Renal cortical epithelial cell (primary cell): ENCODE measurements at places on chromosomes 12 and 14.

DNA sequence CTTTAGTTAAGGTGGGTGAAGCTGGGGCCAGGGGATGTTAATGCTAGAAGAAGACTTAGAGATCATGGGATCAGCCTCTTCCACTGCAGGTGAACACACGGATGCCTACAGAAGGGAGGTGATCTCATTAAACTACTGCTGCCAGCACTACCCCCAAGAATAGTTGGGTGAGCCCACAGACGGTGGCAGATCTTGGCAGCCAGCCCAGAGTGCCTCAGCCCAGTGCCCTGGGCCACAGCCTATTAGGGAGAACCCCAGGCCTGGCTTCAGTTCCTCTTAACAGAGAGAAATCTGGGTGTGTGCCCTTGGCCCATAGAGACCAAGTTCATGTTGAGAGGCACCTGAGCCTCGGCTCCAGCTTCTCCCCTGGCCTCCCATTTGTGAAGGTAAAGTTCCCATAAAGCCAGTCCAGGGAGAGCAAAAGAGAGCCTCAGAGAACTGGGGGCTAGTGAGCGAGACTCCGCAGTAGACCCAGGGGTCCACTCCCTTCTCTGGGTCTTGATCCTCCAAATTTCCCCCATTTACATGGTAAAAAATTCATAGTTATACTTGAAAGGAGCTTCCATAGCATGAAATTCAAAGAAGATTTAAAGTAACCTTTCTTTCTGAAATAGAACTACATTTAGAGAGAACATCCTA is 125.0 kb upstream of the CCND2 start:
- no peak for DNase-seq

DNA sequence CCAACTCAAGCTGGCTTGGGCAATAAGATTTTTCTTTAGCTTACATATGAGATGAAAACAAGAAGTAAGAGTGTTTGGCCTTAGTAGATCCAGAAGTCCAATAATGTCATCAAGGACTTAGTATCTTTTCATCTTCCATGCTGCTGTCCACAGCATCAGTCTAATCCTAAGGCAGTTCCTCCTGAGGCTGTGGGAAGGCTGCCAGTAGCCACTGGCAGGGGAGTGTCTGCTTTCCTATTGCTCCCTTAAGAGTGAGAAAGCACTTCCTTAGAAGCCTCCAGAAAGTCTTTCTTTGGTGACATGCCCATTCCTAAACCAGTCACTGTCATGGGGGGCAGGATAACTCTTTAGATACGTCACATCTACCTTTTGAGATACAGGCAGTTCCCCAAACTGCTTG is 317.7 kb downstream of the BMP4 start:
- DNase-seq, result no peak

DNA sequence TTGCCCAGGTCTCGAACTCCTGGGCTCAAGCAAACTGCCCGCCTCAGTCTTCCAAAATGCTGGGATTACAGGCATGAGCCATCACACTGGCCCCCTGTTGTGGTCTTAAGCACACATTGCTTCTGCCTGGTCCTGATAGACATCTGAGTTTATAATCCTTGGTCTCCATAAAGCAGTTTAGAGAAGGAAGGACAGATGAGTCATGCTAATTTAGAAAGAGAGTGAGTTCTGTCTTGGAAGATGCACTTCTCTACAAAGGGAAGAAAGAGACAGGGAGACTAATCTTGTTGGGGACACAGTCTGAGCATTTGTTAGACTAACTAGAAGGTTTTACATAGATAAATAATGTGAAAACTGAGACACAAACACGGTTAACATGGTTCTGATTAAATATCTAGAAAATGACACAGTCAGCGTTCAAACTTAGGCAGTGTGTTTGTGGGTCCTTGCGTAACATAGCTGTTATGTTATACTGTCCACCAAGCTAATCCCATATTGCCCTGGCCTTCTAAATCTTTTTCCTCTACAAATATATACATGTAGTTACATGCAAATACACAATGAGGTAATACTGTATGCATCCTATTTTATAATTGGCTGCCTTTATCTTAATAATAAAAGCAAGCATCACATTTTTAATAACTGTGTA is 31.0 kb downstream of the SAMD4A start:
- peak; percentile 38 for DNase-seq

DNA sequence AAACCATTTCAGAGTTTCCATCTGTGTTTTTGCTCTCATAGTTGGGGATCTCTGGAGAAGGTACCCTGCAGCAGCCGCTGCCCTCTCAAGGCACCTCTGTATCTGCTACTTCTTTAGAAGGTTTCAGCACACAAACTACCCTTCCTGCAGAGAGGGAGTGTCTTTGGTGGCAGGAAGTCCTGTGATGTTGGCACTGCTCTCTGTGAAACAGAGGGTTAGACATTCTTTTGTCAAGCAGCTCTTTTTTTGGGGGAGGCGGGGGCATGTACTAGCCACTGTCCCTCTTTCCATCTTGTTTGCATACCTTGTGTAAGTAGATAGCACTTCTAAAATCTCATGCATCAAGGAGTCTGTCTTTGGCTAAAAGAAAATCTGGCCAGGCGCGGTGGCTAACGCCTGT is 352.6 kb downstream of the BMP4 start:
- no peak for DNase-seq

DNA sequence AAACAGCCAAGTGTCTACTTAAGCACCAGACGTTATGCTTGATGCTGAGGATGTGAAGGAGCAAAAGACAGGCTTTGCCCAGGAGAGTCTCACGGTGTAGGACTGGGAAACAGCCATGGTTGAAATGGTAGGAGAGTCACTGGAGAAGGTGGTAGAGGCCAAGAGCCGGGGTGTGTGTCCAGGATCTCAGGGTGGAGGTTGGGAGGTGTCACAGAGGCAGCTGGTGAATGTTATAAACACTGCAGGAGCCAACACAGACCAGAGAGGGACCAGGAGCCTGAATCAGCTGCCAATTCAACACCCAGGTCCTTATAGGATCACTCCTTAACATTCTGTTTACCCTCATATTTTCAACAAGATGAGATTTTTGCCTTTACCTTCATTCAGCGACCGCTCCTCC is 7.5 kb downstream of the NID2 start:
- DNase-seq, result no peak

GRCh38 chr14:101123618-101124510 is 220.3 kb upstream of the RTL1 start:
- DNase-seq, result peak; percentile 11

GRCh38 chr14:73833530-73834260 is 17.9 kb upstream of the PTGR2 start:
- peak; percentile 92 for DNase-seq

DNA sequence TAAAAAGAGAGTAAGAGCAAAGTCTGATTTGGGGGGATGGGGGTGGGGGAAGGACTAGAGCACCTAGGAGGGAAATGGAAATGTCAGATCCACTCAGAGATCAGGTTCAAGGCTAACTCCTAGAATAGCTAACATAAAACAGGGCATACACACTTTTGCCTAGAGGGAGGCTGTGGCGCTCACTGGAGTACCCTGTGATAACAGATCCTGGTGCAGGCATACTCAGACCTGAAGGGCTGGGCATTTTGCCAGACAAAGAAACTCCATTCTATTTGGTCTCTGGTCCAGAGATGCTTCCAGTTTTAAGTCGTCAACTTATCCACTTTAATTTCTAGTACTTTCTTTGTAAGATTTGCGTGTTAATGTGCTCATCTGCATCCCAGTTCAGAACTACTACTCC is 5.8 kb downstream of the CTDSP2 start:
- no peak for DNase-seq

DNA sequence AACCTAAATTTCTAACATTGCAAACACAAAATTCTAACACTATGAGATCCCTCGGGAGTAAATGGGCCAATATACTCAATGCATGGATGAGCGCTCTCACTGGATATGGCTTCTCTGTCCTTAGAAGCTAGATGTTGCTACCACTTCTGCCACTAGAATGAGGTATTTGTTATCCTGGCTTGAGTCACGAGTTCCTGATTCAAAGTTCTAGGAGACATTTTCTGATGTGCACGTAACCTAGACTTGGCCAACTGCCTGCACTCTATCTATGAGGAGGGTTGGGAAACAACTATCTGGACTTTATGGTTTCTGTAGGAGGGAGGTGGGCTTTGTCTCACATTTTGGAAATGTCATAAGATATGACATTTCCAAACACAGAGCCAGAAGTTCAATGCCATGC is 37.6 kb downstream of the FERMT2 start:
- peak; percentile 64 for DNase-seq

GRCh38 chr12:18851271-18851670 is 113.4 kb downstream of the CAPZA3 start:
- DNase-seq, result no peak

DNA sequence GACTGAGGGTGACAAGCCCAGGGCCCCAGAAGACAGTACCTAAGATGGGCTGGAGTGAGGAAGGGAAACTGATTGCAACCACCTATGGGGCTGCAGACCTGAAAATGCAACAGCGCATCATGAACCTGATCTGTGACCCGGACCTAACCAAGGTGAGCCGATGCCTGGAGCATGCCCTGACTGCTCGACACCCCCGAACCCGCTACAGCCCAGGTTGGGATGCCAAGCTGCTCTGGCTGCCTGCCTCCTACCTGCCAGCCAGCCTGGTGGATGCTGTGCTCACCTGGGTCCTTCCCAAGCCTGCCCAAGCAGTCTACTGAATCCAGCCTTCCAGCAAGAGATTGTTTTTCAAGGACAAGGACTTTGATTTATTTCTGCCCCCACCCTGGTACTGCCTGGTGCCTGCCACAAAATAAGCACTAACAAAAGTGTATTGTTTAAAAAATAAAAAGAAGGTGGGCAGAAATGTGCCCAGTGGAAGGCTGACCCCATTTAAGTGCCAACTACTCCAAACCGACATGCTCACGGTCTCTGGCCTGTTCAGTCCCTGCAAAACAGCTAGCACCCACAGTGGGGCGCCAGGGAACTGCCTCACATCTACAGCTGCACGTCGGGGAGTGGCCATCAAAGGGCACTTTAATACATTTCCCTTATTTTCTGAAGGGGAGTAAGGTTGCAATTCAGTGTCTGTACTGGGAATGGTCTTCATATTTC is 4.2 kb downstream of the RDH5 start:
- peak; percentile 55 for DNase-seq

DNA sequence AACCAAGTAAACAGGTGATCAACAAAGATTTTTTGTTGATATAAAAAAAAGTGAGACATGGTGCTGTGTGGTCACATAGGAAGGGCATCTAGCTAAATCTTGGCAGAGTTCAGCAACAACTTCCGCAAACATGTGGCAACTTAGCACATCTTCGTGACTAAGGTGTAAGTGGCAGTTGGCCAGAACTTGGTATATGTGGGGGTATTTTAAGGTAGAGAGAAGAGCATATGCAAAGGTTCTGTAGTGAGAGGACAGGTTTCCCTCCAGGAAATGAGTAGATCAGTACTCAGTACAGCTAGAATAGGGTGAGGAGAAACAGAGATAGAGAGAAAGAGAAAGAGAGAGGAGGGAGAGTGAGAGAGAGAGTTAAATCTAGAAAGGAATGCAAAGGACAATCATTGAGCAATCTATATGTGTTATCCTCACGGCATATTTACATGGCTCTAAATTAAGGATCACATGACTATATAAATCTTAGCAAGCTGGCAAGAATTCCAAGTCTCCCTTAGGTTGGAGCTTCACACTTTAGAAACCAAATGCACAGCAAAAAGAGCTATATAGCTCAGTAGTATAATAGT is 227.7 kb upstream of the HMGA2 start:
- no peak for DNase-seq

- DNase-seq, result no peak
Measured at GRCh38 chr12:132597333-132598316, 12.8 kb downstream of the LRCOL1 start.
